ENCODE measurements at places on chromosomes 6 and 20. TPM values are rescaled to one million over a fixed set of nuclear protein-coding genes. Genes with fewer than 3 reads are reported as not detected.

DNA sequence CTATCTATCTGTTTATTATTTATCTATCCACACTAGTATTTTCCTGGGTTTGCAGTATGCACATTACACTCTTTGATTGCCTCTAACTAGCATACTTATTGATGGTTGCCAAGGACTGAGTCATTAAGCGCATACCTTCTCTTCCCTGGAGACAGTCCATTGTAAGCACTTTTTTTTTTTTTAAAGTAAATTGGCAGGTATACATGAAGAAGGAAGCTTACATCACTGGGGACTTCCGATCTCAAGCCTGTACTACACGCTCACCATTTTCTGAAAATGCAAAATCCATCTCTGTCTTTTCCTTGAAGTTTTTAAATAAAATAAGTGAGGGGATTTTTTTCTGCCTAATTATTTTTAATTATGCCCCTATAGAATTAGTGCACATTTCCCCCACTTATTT, 63.5 kb downstream of the HMGN3 start:
- no peaks in the 10 kb centered on the region for H3K36me3 ChIP-seq
- peaks cover 2% of the 10 kb centered on the region for H3K4me1 ChIP-seq
- H3K27me3 ChIP-seq: no peaks in the 10 kb centered on the region

GRCh38 chr6:35056952-35057351, 84.2 kb downstream of the TCP11 start:
- H3K4me3 ChIP-seq: no peak overlapping the region
- H3K36me3 ChIP-seq: no peaks in the 10 kb centered on the region
- H3K4me1 ChIP-seq: peaks cover 15% of the 10 kb centered on the region

- no peak for DNase-seq
- no peaks in the 10 kb centered on the region for H3K27me3 ChIP-seq
- no peaks in the 10 kb centered on the region for H3K36me3 ChIP-seq
These were observed 959.0 kb upstream of the FLRT3 start for GRCh38 chr20:15296422-15296821.

DNA sequence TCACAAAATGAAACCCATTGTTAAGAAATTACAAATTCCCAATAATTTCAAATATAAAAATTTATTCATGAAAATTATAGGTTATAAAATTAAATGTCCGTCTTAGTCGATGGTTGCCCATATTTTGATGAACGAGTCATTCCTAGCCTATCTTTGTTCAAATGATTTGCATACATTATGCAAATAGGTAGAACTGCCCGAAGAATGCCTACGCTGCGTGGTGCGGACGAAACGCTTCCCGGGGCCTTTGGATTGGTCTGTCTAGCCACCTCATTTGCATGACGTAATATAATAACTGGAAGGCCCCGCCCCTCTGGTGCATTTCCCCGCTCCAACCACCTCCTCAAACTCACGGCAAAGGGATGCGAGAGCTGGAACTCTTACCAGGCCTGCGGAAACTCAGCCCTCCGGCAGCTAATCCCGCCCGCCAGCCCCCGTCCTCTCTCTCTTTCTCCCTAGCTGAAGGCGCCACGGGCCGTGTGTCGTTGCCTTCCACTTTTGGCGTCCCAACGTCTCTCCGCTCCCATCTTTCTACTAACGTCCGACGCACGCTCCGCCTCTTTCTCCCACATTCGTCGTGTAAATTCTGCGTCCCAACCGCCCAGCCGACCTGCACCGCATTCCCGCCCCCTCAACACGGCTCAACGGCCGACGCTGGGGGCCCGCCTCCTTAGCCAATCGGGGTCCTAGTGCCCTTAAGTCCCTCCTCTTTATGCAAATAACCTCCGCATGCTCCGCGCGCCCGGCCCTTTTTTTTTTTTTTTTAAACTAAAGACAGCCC, 520 bp upstream of the PRRC2A start:
- no peaks in the 10 kb centered on the region for H3K36me3 ChIP-seq
- H3K27ac ChIP-seq: peak overlapping the region; percentile 90
- H3K4me3 ChIP-seq: peak overlapping the region; percentile 5
- peak; percentile 99 for DNase-seq

- no peak for DNase-seq
- H3K4me3 ChIP-seq: no peak overlapping the region
- no peaks in the 10 kb centered on the region for H3K27me3 ChIP-seq
- H3K36me3 ChIP-seq: no peaks in the 10 kb centered on the region
- no peaks in the 10 kb centered on the region for H3K4me1 ChIP-seq
These were observed 34.1 kb upstream of the TBC1D7 start for GRCh38 chr6:13362412-13362811.

GRCh38 chr6:137967689-137968454, 100.8 kb downstream of the TNFAIP3 start:
- DNase-seq: no peak
- H3K4me3 ChIP-seq: no peak overlapping the region
- H3K36me3 ChIP-seq: no peaks in the 10 kb centered on the region
- H3K27me3 ChIP-seq: no peaks in the 10 kb centered on the region

DNA sequence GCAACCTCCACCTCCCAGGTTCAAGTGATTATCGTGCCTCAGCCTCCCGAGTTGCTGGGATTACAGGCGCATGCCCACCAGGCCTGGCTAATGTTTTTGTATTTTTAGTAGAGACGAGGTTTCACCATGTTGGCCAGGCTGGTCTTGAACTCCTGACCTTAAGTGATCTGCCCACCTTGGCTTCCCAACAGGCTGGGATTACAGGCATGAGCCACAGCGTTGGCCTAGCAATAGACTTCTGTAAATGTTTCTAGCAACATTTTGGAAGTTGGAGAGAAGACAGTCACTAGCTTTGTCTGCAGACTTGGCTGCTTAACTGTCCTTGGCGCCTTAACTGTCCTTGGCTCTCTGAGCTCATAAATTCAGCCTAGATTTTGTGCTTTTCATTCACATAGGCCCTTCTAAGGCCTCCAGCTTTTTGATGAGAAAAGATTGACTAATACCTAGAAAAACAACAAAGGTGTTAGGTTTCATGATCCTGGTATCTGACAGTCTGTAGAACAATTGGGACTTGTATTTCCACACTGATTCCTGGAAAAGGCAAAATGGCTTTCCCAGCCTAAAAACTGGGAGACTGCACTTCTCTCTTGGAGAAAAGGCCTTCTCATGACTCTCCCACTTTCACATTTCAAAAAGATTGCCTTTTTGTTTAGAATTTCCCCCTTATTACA, 49.7 kb downstream of the OR2B2 start:
- no peak for DNase-seq
- H3K36me3 ChIP-seq: no peaks in the 10 kb centered on the region
- H3K4me1 ChIP-seq: peaks cover 3% of the 10 kb centered on the region
- no peak overlapping the region for H3K27ac ChIP-seq
- H3K27me3 ChIP-seq: no peaks in the 10 kb centered on the region
- H3K4me3 ChIP-seq: no peak overlapping the region

- no peaks in the 10 kb centered on the region for H3K36me3 ChIP-seq
- no peak overlapping the region for H3K27ac ChIP-seq
- no peaks in the 10 kb centered on the region for H3K27me3 ChIP-seq
These were observed 27.2 kb downstream of the GSS start for GRCh38 chr20:34928411-34928810.

ERVFRD-1 gene
- total RNA-seq: 2.2 TPM

ZNF341 gene
- 1.2 TPM for total RNA-seq

ZFAND3 gene
- 35.8 TPM for total RNA-seq

DNA sequence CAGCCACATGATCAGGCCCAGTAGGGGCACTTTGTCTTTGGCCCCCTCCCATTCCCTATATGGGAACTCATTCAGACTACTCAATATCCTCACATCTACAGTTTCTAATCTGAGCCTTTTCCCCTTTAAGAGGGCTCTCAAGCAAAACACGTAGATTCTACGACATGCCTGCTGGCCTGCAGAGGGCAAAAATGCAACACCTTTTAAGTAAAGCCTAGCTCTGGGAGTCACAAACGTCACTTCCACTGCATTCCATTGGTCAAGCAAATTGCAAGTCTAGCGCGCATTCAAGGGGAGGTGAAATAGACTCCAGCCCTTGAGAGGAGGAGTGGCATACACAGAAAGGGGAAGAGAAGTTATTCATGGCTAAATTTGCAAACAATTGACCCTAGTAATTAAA, 70.6 kb downstream of the CDC40 start:
- H3K4me1 ChIP-seq: no peaks in the 10 kb centered on the region
- no peaks in the 10 kb centered on the region for H3K27me3 ChIP-seq
- no peaks in the 10 kb centered on the region for H3K36me3 ChIP-seq
- no peak overlapping the region for H3K4me3 ChIP-seq
- no peak for DNase-seq

GRCh38 chr6:151339369-151339768, 52.0 kb downstream of the ZBTB2 start:
- no peak for DNase-seq
- no peak overlapping the region for H3K27ac ChIP-seq
- H3K4me1 ChIP-seq: no peaks in the 10 kb centered on the region
- no peak overlapping the region for H3K4me3 ChIP-seq
- no peaks in the 10 kb centered on the region for H3K27me3 ChIP-seq
- no peaks in the 10 kb centered on the region for H3K36me3 ChIP-seq

GRCh38 chr20:60050193-60050947, 92.1 kb downstream of the CDH26 start:
- H3K4me3 ChIP-seq: no peak overlapping the region
- peak; percentile 66 for DNase-seq
- no peak overlapping the region for H3K27ac ChIP-seq
- peaks cover 15% of the 10 kb centered on the region for H3K27me3 ChIP-seq
- no peaks in the 10 kb centered on the region for H3K36me3 ChIP-seq

DNA sequence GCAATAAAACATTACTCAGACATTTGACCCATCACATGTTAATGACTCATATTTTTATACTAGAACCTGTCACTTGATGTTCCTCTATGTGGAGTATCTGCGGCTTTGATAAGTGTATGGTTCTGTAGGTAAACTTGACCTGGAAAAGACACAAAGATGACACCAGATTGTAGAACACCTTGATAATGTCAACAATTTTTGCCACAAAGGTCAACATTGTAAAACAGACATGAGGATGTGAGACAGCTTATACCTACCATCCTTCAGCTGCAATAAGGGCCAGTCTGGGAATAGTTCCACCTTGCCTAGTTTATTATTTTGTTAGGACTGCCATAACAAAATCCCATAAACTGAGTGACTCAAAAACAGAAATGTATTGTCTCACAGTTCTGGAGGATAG, 202.4 kb downstream of the LMBRD1 start:
- no peaks in the 10 kb centered on the region for H3K4me1 ChIP-seq
- H3K27me3 ChIP-seq: no peaks in the 10 kb centered on the region
- no peak overlapping the region for H3K4me3 ChIP-seq
- no peaks in the 10 kb centered on the region for H3K36me3 ChIP-seq
- H3K27ac ChIP-seq: no peak overlapping the region

DNA sequence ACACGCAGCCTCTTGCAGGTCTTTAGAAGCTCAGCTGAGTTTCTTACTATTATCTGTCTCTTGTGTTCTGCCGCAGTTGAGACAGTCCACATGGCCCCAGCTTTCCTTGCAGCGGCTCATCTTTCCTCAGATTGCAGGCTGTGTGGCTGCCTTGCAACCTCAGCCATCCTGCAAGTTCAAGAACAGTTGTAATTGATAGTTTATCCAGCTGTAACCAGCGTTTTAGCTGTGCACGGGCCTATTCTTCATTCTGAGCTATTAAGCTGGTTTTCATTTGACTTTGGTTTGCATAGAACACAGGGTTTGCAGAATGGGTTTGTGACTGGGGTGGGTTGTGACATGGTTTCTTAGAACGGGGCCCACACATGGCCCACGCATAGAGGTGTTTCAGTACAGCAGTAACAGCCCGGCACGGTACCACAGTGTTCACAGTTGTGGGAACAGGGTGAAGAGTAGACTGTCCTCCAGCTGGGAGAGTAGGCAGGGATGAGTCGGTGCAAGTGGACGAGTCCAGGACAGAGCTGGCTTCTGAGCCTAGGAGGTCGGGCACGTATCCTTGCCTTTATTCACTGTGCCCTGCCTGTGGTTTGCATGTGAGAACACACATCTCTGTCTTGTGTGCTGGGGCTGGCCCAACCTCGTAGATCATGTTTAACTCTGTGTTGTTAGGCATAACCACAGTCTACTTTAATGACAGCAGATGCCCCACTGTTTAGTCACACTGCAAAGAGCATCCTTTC, 89.2 kb downstream of the RPP40 start:
- DNase-seq: no peak
- H3K4me3 ChIP-seq: no peak overlapping the region
- no peaks in the 10 kb centered on the region for H3K36me3 ChIP-seq
- H3K4me1 ChIP-seq: peaks cover 22% of the 10 kb centered on the region
- H3K27ac ChIP-seq: peak overlapping the region; percentile 50
- no peaks in the 10 kb centered on the region for H3K27me3 ChIP-seq
